NCI-H1694 (cell line): ENCODE measurements at places on chromosomes 1 and 21.

DNA sequence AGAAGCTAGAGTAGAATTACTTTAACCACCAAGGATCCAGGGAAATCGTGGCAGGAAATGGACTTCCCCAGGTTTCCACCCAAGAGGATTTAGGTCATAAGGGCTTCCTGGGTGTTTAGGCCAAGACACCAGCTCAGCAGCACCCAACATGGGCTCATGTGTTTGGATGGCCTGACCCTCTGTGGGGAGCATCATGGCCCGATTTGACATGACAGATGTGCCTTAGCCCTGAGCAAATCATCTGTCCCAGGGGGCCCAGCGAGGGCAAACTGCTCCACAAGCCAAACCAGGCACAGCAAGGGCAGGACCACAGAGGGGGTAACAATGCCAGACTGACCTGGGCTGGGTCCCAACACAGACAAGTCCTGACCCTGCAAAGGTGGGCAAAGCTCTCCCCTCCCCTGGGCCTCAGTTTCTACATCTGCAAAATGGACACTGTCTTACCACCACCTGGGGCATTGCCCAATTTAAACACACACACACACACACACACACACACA, 232.8 kb downstream of the MATN1 start:
- no peak for DNase-seq

GRCh38 chr1:65277605-65278347, 31.6 kb upstream of the DNAJC6 start:
- DNase-seq, result no peak

- no peak for DNase-seq
Observed at GRCh38 chr1:183998045-183998444, 39.5 kb downstream of the COLGALT2 start.

DNA sequence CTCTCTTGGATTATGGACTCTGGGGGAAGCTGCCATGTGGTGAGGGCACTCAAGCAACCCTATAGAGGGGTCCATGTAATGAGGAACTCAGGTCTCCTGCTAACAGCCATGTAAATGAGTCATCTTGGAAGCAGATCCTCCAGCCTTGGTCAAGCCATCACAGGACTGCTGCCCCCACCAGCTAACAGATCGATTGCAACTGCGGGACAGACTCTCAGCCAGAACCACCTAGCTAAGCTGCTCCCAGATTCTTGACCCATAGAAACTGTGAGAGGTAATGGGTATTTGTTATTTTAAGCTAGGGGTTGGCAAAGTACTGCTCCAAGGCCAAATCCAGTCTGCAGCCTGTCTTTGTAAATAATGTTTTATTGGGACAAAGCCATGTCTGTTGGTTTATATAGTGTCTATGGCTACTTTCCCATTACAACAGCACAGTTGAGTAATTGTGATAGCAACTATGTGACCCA, 27.6 kb upstream of the MAP3K7CL start:
- no peak for DNase-seq

DNA sequence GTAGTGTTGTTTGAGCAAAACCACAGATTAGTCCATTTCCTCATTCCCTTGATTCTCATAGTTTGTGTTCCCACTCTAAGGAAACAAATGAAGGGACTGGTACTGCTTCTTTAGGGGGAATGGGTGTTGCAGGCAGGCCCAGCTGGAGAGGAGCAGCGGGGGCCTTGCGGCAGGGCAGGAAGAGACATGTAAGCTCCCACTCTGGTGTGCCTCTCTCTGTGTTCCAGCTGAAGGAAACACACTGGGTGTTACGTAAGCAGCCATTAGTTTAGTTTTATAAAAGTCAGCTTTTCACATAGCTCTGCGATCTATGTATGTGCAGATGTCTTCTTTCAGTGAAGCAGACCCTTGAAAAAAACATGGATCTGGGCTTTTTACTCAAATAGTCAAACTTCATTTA, 99.5 kb downstream of the CACHD1 start:
- no peak for DNase-seq

- DNase-seq, result no peak
Observed at GRCh38 chr1:197632005-197632404, 143.3 kb downstream of the DENND1B start.

DNA sequence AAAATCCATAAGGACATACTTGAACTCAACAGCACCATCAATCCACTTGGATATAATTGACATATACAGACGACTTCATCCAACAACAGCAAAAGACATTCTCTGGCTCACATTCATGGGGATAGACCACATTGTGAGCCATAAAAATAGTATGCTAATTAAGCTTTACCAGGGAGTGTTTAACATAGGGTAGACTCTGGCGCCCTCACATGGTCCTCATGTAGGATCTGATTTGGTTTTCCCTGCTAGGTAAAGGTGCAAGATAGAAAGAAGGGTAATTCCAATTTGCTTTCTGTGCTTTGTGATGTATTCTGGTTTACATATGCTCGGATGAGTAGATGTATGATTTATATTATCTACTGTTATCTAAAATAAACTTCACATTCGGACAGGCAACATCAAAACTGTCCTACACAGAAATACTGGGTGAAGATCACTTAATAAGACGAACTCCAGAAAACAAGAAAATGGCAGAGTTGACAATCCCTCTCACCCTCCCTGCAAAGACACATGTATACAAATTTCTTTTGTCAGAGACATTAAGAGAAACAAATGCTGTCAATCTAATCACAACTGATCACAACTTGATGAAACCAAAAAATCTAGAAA, 27.7 kb downstream of the CR1L start:
- DNase-seq, result peak; percentile 54

DNA sequence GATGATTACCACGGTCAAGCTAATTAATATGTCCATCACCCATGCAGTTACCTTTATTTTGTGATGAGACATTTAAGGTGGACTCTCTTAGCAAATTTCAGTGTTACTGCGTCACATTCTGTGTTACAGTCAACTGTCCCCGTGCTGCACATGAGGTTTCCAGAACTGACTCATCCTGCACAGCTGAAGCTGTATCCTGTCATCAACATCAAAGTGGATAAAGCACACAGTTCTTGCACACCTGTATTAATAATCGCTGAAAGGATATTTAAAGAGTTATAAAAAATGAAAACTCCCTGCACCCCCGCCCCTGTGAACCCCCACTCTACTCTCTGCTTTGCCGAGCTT, 3.4 kb upstream of the KRTAP10-5 start:
- DNase-seq, result no peak

DNA sequence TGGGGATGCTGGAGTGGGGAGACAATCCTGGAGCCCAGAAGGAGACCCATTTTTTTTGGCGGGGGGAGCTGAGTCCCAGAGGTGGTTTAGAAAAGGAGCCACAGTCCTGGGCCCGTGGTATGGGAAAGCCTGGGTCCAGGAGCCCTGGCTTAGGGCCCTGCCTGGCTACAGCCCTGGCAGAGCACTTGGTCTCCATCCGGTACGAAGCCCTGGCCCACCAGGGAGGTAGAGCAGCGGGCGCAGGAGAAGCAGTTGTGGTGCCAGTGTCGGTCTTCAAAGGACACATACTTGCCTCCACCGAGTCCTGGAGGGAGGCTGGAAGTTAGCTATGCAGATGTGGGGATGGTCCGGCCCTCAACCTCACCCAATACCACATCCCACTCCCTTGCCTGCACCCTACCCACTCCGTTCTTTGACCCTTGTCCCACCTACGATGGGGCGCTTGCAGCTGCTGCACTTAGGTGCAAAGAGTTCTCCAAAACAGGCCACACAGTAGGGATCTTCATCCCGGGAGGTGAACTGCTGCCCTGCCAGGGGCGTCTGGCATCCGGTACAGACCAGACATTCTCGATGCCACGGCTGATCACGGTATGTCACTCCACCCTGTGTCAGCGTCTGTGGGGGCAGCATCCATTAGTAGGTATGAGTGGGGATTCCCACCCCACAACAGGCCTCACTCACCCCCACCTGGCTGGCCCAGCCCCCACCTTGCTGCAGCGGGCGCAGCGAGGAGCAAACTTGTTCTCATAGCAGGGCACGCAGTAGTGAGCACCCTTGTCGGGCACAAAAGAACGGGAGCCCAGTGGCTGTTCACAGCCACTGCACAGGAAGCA, 7.7 kb upstream of the SF3A3 start:
- DNase-seq, result no peak

GRCh38 chr1:201732351-201732750, 96.6 kb upstream of the IPO9 start:
- no peak for DNase-seq

DNA sequence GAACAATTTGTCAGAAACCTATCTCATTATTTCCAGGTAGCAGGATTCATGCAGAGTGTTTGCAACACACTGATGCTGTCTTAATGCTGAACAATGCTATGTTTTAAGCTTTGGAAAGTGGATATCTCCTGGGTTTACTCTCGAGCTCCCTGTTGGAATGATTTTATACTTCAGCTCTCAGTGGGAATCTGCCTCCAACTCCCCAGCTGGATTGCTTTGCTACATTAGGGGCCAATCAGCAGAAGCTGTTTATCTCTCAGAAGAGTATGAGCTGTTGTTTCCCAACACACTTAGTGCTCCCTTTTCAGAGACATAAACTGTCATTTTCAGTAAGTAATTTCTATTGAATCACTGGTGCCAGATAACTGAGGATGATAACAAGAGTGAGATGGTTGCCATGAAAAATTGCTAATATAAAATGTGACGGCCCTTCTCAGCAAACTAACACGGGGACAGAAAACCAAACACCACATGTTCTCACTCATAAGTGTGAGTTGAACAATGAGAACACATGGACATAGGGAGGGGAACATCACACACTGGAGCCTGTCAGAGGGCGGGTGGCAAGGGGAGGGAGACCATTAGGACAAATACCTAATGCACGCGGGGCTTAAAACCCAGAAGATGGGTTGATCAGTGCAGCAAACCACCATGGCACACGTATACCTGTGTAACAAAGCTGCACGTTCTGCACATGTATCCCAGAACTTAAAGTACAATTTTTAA, 265.9 kb upstream of the RUNX1 start:
- DNase-seq, result no peak

GRCh38 chr1:105934806-105935205, 1121.7 kb upstream of the PRMT6 start:
- DNase-seq, result no peak

DNA sequence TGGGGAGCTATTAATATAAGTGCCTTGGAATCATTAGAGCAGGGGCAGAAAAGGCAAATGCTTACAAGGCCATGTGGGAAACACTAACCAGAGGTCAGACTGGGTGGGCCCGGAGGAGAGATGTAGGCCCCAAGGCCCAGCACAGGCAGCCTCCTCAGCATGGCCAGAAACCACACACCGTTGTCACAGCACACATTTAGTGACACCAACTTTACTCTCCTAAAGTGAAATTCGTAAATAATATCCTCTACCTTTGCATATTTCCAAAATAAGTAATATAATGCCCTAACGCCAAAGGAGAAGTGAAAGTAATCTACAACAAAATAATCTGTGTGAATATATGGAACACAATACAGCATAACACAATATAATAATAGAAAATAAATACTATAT, 62.6 kb downstream of the KIF21B start:
- no peak for DNase-seq

DNA sequence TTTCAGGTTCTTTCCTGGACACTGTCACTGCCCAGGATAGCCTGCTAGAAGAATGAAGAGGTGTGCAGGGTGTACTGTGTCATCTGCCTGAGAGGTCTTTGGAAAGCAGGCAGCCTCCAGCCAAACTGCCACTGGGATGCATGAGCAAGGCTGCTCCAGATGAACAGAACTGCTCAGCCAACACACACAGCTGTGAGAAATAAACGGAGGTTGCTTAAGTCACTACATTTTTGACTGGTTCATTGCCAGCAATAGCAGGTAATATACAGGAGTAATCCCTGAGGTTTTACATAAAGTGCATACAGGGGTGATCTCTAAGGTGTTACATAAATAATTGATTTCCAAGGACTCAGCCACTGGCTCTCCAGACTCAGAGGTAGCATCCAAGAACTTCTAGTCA, 516.9 kb downstream of the BRINP3 start:
- no peak for DNase-seq

- no peak for DNase-seq
Observed at GRCh38 chr1:64851664-64852063, 106.8 kb downstream of the RAVER2 start.

DNA sequence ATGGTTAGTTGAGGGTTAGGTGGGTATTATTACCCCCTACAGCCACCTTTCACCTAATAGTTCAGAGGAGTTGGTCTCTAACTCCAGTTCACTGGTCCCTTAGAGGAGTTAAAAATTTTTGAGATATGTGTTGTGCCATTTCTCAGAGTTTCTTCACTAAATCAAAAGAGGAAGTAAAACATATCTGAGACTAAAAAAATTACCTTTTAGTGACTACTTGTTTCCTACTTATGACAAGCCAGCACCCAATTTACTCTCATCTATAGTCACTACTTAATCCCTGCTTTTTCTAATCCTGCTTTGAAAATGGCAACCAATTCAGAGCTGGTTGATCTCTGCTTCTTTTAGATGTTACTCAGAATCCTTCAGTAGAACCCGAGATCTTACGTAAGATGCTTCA, 1316.8 kb upstream of the B3GALT2 start:
- DNase-seq, result no peak

GRCh38 chr1:95041491-95042165, 31.1 kb downstream of the ALG14 start:
- DNase-seq, result peak; percentile 70

DNA sequence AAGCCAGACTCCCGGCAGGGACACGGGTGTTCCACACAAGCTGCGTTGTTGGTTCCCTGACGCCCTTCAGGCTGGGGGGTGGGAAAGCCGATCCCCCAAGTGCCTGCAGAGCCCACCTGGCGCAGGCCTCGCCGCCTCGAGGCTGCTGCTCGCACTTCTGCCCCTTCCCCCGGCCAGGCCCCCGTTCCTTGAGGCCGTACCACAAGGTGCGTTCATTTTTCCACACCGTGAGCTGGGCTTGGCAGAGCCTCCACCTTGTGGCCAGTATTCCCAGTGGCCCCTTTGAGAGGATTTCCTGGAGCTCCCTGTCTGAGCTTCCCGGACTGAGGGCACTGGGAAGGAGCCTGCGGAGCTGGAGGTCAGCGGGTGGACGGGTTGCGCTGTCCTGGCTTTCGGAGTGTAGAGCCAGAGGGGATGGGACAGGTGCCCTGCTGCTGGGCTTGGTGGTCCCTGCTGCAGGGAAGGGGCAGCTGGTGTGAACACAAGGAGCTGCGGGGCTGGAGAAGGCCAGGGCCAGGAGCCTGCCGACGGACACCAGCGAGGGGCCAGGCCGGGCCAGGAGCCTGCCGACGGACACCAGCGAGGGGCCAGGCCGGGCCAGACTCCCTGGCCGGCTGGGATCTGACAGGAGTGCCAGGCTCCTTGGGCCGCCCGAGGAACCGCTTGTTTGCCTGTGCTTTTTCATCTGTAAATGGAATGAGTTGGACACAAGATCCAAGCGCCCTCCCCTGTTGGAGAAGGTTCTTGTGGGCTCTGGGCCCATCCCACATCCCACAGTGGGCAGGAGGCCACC, 18.4 kb downstream of the PDXK start:
- DNase-seq, result no peak

GRCh38 chr1:193558491-193559028, 372.1 kb upstream of the B3GALT2 start:
- DNase-seq, result no peak

GRCh38 chr1:116832308-116832931, 77.3 kb upstream of the PTGFRN start:
- DNase-seq, result no peak

DNA sequence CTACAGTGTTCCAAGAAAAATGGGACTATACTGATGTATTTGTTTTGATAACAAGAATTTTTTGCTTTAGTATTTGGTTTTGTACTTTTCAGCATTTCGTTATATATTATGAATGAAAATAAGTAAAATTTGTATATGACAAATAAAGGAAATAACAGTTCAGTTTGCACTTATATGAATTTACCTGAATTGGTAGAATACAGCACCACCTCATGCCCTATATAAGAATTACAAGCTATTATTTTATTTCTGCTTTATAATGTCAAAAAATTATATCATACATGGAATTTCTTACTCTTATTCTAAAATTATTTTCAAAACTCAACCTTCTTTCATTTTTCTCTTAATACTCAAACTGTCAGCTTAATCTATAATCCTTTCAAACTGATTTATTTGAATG, 14.6 kb downstream of the EFCAB7 start:
- DNase-seq, result peak; percentile 46
